ENCODE measurements at places on chromosomes 16 and 17.

DNA sequence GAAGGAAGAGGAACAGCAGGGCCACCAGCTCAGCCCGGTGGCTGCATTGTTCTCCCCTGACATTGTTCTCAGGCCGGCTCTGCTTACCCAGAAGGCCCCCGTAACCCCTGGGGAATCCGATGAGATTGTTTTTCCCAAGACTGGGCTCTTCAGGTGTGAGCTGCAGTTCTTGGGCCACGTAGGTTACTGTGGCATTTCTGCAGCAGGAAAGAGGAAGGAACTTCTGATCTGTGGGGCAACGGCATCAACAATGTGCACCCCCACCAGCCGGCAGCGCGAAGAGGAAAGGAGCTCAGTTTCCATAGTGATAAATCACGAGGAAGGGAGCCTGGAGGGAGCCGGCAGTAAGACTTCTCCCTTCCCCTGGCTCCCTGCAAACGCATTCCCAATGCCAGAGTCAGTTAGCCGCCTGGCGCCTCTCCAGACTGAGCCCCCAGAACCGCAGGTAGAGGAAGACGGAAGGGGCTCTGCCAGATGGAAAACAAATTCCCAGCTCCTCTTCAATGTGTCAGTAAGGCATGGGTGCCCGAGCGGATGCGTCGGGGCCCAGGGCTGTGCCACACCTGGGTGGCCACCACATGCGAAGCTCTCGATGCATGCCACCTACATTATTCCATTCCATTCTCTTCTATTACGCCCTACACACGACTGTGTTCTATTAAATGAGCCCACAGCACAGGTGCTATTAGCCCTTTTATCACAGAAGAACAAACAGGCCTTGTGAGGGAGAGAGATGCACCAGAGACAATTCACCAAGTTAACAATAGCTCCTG lies 21.5 kb upstream of the PECAM1 start:
- DNase-seq: no peak

- no peak for DNase-seq
These were observed 138.1 kb downstream of the SHISA9 start for GRCh38 chr16:13039526-13039925.

- DNase-seq: no peak
These were observed 35.3 kb downstream of the FAM20A start for GRCh38 chr17:68565661-68566441.

DNA sequence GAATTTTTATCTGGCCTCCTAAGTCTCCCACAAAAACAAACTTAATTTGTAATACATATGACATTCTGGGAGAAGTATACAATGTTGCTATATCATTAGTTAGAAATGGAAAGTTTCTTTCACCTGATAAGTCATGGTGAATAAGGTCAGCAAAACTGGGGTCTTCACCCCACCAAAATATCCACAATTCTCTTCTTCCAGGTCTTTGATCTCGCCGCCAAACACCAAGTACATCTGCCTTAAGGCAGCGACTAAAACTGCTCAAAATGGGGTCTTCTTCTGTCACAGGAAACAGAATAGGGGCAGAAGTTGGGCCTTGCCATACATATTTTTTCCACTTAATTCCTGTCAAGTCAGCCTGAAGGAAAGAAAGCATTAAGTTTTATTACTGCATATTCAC lies 2.1 kb downstream of the MED13 start:
- DNase-seq: no peak

- DNase-seq: no peak
These were observed 3.5 kb downstream of the TUFM start for GRCh38 chr16:28842696-28843095.

GRCh38 chr17:2808367-2809335 lies 12.4 kb downstream of the RAP1GAP2 start:
- no peak for DNase-seq

GRCh38 chr16:69691980-69692911 lies 34.1 kb downstream of the NQO1 start:
- DNase-seq: no peak

GRCh38 chr17:74670329-74670728 lies 42.4 kb downstream of the CD300LF start:
- DNase-seq: no peak

- peak; percentile 55 for DNase-seq
These were observed 9.2 kb downstream of the SP2 start for GRCh38 chr17:47905221-47905733.

DNA sequence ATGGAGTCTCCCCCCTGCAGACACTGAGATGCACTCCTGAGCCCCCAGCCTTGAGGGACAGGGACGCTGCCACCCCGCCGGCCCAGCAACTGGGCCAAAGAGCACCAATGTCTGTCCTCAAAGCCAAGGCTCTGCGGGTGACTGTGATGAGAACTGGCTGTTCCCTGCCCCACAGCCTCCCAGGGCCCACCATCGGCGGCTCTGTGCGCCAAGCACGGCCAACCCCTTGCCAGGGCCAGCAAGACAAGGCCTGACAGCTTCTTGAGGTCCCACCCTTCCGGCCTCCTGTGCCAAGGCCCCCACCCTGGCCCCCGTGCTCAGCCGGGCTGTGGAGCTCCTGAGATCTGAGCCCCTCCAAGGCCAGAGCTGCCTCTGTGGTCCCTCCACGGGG lies 34.2 kb upstream of the PABPN1L start:
- no peak for DNase-seq

GRCh38 chr17:81551458-81552243 lies 502 bp downstream of the FAAP100 start:
- DNase-seq: no peak

GRCh38 chr17:34141590-34141989 lies 113.5 kb upstream of the CCL2 start:
- DNase-seq: no peak

GRCh38 chr16:29862884-29863668 lies at the start of gene CDIPT:
CDIPT (minus strand) TSS chr16:29863226; CDS start chr16:29862857, 369 bp downstream.
- peak; percentile 94 for DNase-seq

- DNase-seq: no peak
These were observed 27.1 kb downstream of the TMEM235 start for GRCh38 chr17:78258323-78259191.

DNA sequence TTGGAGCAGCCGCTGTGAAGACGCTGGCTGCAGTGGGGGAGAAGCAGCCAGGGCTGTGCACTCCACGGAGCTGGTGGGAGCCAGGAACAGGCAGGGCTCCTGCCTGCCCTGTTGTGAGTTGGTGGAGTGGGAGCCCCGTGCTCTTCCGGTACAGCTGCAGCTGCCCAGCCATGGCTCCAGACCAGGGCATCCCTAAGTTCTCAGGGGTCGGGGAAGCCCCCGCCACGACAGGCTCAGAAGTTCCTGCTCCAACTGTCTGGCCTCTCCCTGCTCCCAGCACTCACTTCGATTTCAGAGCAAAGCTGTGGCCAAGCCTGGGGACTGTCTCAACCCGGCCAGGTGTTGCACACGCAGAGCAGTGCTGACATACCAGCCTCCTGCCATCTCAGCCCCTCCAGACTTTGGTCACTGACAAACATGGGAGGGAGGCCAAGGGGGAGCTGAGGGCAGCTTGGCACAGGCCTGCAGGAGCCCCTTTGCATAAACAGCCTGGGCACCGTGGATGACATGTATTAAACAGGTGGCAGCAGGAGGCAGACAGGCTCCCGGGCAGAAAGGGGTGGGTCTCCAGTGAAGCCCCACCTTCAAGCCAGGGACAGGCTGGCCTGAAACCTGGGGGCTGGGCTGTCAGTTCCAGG lies 13.9 kb upstream of the KDM8 start:
- no peak for DNase-seq

- DNase-seq: no peak
These were observed at the start of gene CD300LD for GRCh38 chr17:74592087-74592990. CD300LD (minus strand) TSS chr17:74592283; CDS start chr17:74592202, 81 bp downstream.

DNA sequence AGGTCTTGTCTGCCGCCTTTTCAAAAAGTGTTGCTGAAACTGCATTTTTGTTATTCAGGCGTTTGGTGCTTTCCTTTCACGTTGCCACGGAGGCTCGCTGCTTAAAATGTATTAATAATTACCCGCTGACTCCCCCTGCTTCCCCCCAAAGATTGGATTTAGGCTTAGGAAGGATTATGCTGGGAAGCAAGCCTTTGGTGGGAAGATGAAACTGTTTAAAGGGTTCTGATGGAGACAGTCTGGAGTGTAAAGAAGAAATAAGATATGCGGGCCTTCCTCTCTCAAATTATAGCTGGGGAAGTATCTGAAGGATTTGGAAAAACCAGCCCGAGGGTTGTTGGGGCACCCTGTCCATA lies 1.1 kb downstream of the KSR1 start:
- DNase-seq: no peak

- DNase-seq: no peak
These were observed 52.1 kb upstream of the DOC2B start for GRCh38 chr17:233473-233941.

DNA sequence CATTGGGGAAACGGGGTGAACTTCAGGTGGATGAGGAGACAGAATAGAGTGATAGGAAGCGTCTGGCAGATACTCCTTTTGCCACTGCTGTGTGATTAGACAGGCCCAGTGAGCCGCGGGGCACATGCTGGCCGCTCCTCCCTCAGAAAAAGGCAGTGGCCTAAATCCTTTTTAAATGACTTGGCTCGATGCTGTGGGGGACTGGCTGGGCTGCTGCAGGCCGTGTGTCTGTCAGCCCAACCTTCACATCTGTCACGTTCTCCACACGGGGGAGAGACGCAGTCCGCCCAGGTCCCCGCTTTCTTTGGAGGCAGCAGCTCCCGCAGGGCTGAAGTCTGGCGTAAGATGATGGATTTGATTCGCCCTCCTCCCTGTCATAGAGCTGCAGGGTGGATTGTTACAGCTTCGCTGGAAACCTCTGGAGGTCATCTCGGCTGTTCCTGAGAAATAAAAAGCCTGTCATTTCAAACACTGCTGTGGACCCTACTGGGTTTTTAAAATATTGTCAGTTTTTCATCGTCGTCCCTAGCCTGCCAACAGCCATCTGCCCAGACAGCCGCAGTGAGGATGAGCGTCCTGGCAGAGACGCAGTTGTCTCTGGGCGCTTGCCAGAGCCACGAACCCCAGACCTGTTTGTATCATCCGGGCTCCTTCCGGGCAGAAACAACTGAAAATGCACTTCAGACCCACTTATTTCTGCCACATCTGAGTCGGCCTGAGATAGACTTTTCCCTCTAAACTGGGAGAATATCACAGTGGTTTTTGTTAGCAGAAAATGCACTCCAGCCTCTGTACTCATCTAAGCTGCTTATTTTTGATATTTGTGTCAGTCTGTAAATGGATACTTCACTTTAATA lies 7.0 kb upstream of the TMEM235 start:
- DNase-seq: no peak

GRCh38 chr17:561116-561515 lies 153.5 kb downstream of the VPS53 start:
- DNase-seq: no peak

DNA sequence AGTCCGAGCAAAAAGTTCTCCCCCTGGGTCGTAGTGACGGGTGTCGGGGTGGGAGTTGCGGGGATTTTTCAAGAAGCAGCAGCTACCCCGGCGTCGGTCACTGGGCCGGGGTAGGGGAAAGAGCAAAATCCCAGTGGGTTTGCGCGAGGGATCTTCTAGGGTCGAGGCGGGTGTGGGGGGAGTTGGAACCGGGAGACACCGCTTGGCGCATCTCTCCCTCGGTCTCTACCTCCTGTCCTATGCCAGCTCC lies 2.3 kb upstream of the UBTF start:
- DNase-seq: no peak

DNA sequence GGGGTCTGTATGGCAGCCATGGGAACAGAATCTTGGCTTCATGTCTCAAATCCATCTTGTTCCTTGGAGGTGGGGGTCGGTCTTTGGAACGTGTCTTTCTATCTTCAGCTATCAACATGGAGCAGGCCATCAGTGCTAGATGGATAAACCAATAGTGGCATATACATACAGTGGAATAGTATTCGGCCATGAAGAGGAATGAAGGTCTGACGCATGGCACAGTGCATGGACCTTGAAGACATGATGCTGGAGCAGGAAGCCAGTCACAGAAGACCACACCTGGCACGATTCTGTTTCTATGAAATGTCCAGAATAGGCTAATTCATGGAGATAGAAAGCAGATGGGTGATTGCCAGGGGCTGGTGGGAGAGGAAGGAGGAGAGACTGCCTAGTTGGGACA lies 7.8 kb downstream of the KCNG4 start:
- DNase-seq: no peak

DNA sequence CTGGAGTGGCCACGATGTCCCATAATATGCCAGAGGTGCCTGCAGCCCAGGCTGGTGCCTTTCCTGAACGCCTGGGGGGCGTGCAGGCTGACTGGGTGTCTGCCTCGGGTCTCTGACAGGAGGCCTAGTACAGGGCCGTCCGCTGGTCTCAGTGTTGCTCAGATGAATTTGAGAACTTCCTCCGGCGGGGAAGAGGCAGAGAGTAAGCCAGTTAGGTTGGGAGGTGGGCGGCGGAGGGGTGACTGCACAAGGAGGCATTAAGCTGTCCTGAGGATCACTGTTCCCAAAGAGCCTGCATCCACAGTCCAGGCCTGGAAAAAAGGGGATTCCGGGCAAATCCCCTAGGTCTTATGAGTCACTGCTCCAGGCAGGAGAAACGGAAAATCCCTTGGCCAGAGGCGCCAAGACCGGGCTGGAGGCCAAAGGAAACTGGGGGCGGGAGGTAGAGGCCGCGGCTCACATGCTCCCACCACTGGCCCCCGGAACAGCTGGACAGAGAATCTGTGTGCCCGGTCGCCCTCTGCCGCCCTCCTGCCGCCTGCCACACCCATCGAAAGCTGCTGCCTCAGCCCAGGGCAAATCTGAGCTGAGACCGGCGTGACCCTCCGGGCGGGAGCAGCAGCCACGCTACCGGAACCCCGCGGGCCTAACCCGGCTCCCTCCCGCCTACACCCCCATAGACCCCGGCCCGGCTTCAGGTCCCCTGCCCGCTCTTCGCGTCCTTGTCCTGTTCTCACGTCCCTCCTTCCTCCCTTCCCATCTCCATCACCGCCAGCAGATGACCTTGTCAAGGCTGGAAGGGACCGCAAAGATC lies 1.2 kb downstream of the TRIM47 start:
- peak; percentile 63 for DNase-seq

GRCh38 chr16:83458612-83459011 lies 349.2 kb upstream of the HSBP1 start:
- peak; percentile 40 for DNase-seq

GRCh38 chr16:11529285-11529684 lies 57.4 kb downstream of the LITAF start:
- no peak for DNase-seq

- no peak for DNase-seq
These were observed 500.4 kb upstream of the ERCC4 start for GRCh38 chr16:13419589-13419988.

DNA sequence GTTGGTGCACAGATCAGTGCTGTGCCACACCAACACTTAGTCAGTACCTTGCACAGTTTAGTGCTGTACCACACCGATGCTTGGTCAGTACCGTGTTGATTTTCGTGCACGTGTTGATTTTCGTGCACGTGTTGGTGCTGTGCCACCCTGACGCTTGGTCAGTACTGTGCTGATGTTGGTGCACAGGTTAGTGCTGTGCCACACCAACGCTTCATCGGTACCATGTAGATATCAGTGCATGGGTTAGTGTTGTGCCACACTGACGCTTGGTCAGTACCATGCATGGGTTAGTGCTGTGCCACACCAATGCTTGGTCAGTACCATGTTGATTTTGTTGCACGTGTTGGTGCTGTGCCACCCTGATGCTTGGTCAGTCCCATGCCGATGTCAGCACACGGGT lies 103.5 kb downstream of the NPIPB11 start:
- no peak for DNase-seq

GRCh38 chr17:56597495-56597990 lies 4.0 kb downstream of the NOG start:
- DNase-seq: peak; percentile 16

GRCh38 chr17:64006361-64007088 lies 8.4 kb downstream of the PRR29 start:
- DNase-seq: no peak

- DNase-seq: no peak
These were observed 24.7 kb downstream of the RFWD3 start for GRCh38 chr16:74641969-74642368.
